Pancreas (tissue), 10 donors: ENCODE measurements at places on chromosomes 1 and 21. TPM values are rescaled to one million over a fixed set of nuclear protein-coding genes. Genes with fewer than 3 reads are reported as not detected.
A peak's percentile ranks its signal among the peaks of the same experiment; 100 is the strongest.

DNA sequence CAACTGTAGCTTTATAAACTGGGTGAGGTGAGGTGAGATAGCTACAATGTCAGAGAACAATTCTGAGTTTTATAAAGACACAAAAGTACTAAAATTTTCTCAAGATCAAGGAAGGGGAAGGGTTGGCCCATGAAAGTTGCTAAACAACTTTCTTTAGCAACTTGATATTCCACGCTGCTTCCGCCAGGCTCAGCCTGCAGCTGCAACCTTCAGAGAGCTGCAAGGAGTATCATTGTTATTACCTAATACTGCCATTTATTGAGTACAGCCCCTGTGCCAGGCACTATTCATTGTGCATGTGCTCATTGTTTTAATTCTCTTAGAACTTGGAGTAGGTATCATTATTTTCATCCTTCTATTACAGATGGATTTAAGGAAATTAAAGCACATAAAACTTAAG is 34.1 kb upstream of the SUCO start:
- H3K4me1 ChIP-seq: peaks cover 8% of the 10 kb centered on the region
- no peak overlapping the region for H3K4me3 ChIP-seq
- no peak overlapping the region for H3K27ac ChIP-seq
- no peak for DNase-seq
- H3K27me3 ChIP-seq: no peaks in the 10 kb centered on the region

DNA sequence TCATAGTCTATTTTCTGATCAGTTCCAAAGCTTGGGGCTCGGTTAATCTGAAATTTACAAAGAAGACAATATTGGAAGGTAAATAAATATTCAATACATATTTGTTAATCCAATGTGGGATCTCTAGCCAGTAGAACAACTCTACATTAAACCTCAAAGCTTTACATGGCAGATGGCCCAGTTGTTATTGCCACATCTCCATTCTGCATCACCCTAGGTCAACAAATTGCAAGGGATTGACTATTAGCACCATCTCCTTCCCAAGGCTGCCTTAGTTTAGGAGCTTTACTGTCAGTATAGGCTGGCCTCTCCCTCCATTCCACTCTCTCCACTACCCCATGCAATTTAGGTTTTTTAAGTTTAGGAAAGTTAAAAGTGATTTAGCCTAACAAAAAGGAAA is 69.7 kb downstream of the TTLL7 start:
- H3K4me1 ChIP-seq: peaks cover 14% of the 10 kb centered on the region
- H3K27me3 ChIP-seq: no peaks in the 10 kb centered on the region
- no peak overlapping the region for H3K4me3 ChIP-seq

DNA sequence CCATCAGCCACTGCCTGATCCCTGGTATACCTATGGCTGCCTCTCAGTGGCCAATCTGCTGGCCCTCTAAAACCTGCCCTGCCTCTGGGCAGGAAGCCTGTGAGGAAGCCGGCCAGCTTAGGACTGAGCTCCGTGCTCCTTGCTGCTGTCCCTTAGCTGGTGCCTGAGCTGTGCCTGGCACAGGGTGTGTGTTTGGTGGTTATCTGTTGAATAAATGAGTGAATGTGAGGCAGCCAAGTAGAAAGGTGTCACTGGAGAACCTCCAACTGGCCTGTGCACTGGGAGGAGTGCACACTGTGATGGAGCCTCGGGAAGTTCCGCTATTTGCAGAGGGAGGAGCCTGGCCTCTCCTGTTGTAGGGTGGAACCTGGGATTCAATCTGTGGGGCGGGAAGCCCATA is 63.4 kb upstream of the STUM start:
- no peaks in the 10 kb centered on the region for H3K4me1 ChIP-seq
- H3K27ac ChIP-seq: no peak overlapping the region
- no peaks in the 10 kb centered on the region for H3K27me3 ChIP-seq
- H3K36me3 ChIP-seq: no peaks in the 10 kb centered on the region
- DNase-seq: no peak

DNA sequence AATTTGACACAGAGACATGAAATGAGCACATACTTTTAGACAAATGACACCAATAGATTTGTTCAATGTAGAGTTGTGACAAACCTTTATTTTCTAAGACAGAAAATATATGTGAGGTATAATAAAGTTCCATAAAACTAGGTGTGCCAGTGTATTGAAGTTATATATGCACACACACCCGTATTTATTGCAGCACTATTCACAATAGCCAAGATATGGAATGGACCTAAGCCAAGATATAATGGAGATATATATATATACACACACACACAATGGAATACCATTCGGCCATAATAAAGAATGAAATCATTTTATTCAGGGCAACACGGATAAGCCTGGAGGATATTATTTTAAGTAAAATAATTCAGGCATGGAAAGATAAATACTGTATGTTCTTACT is 1013.5 kb downstream of the KCNT2 start:
- H3K27me3 ChIP-seq: no peaks in the 10 kb centered on the region
- no peak overlapping the region for H3K27ac ChIP-seq
- no peaks in the 10 kb centered on the region for H3K36me3 ChIP-seq
- H3K4me1 ChIP-seq: no peaks in the 10 kb centered on the region

- H3K4me3 ChIP-seq: no peak overlapping the region
- H3K27ac ChIP-seq: no peak overlapping the region
- DNase-seq: no peak
- peaks cover 4% of the 10 kb centered on the region for H3K36me3 ChIP-seq
Measured at GRCh38 chr21:41803316-41803715, 36.5 kb upstream of the RIPK4 start.

DNA sequence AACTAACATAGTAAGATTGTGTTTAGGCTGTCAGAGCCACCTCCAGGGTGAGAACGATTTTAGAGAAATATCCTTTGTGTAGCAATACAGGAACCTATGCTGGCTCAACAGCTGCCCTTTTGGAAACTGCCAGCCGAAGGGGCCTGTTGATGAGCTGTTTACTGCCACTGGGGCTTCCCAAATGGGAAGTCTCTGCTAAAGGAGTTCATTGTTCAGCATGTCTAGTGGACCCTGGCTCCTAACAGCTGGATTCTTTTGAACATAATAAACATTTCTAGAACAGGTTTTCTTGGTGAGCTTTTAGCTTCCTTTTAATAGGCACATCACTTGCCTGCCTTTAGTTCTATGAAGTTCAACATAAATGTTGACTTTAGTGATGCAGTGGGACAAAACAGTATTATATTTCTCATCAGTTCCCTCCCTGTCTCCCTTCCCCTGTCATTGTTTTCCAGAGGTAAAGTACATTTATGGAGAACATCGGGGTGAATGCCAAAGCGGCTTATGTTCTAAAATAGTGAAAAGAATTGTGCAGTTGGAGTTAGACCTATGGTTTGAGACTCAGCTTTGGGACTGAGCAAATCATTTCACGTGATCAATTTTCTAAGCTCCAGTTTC is 57.4 kb downstream of the UCK2 start:
- peak overlapping the region; percentile 35 for H3K27ac ChIP-seq
- H3K4me1 ChIP-seq: peaks cover 47% of the 10 kb centered on the region
- no peaks in the 10 kb centered on the region for H3K27me3 ChIP-seq

DNA sequence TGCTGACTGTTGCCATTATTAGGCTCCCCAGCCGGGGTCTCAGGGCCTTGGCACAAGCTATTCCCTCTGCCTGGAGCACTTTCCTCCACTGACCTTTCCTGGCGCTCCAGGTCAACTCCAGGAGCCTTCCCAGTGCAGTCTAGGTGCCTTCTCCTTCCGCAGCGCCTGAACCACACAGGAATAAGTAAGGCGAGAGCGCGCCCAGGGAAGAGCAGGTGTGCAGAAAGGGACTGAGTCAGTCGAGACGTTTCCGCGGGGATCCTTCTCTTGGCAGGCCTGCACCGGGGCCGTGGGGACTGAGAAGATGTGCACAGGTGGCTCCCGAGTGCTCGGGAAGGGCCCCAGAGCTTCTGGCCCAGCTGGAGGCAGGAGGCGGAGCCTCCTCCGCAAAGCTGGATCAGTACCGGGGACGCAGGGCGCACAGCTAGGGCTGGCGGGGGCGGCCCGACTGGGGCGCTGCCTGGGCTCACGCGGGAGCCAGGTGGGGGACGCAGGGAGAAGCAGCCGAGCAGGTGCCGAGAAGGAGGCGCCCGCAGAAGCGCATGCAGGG is 765 bp upstream of the BMP8A start:
- no peaks in the 10 kb centered on the region for H3K27me3 ChIP-seq
- H3K4me3 ChIP-seq: peak overlapping the region; percentile 61
- peak; percentile 66 for DNase-seq
- H3K36me3 ChIP-seq: no peaks in the 10 kb centered on the region

DNA sequence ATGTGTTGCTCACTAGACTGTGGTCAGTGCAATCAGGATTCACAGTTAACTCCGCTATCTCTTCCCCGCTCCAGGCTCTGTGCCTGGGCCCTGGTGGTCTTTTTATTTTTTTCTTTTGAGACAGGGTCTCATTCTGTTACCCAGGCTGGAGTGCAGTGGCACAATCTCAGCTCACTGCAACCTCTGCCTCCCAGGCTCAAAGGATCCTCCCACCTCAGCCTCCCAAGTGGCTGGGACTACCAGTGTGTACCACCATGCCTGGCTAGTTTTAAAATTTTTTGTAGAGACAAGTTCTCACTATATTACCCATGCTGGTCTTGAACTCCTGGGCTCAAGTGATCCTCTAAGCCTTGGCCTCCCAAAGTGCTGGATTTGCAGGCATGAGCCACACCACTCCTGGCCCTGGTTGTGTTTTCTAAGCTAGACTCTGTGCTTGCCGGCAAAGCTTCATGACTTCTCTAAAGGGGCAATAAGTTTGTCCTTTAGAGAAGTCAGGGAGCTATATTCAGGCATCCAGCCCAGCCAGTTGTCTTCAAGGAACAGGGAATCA is 1.4 kb downstream of the RCSD1 start:
- H3K4me3 ChIP-seq: no peak overlapping the region
- no peaks in the 10 kb centered on the region for H3K4me1 ChIP-seq
- no peak for DNase-seq
- no peak overlapping the region for H3K27ac ChIP-seq
- H3K27me3 ChIP-seq: no peaks in the 10 kb centered on the region
- no peaks in the 10 kb centered on the region for H3K36me3 ChIP-seq

DNA sequence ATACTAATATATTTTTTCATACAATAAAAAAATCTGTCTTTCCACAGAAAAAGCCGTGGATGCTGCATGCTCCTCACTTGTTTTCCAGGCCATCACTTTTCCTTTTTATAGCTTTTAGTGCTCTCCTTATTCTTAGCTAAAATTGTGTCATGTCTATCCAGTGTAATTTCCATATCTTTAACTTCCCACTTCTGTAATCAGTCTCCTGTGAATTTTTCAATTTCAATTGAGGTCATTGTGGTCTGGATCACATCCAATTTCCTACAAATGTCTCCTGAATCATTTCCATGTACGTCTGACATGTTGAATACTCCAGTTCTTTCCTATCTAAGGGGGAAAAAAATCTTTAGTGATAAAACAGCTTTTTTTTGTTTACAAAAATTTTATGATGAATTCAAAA is 838.2 kb upstream of the B3GALT2 start:
- H3K4me3 ChIP-seq: no peak overlapping the region
- no peaks in the 10 kb centered on the region for H3K4me1 ChIP-seq
- no peak for DNase-seq
- H3K27me3 ChIP-seq: no peaks in the 10 kb centered on the region

DNA sequence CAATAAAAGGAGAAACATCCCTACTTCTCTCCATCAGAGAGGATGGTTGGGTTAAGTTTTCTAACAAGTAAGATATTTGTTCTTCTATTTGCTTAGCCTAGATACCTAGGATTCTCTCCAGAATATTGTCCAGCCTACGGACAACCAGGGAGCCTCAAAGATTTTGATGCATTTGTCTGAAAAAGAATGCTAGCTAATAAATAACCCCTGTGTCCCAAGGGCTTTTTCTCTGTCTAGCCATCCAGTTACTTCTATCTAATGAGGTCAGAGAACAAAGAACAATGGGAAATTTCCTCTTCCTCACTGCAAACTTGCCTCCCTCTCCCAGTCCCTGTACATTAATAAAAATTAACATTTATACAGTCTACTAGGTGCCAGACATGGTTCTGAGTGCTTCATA is 810 bp downstream of the RGS5 start:
- no peaks in the 10 kb centered on the region for H3K27me3 ChIP-seq
- no peaks in the 10 kb centered on the region for H3K36me3 ChIP-seq
- H3K4me3 ChIP-seq: no peak overlapping the region
- no peak for DNase-seq
- H3K27ac ChIP-seq: no peak overlapping the region

GRCh38 chr1:88141499-88142074 is 542.5 kb upstream of the PKN2 start:
- no peaks in the 10 kb centered on the region for H3K4me1 ChIP-seq
- no peaks in the 10 kb centered on the region for H3K27me3 ChIP-seq
- H3K27ac ChIP-seq: no peak overlapping the region
- H3K36me3 ChIP-seq: no peaks in the 10 kb centered on the region
- no peak for DNase-seq

DNA sequence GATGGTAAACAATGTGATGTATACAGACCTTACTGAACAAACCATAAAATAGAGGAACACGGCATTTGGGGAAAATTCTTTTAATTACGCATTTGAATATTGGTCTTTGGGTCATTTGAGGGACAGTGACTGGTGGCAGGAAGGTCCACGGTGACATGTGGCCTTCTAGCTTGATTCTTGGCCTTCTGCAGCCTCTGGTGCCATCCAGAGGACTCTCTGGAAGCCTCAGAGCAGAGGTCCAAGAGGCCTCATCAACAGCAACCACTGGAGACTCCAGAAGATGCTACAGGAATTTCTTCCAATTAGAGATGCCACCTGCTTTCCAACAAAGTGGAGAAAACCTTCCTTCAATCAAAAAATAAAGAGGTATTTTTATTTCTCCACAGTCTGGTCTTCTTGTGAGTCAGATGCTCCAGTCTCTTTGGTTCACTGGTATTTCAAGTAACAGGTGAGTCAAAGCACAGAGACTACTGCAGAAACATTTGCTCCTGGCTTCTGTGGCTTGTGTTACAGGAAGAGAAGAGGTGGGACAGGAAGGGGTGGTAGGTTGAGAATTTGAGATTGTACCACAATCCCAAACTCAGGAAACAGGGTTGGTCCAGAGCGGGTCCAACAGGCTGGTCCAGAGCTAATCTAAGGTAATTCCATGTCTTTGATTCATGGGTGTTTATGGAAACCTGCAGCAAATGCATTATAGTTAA is 2.7 kb upstream of the F5 start:
- no peak for DNase-seq
- no peaks in the 10 kb centered on the region for H3K4me1 ChIP-seq
- H3K27me3 ChIP-seq: peaks cover 4% of the 10 kb centered on the region
- no peak overlapping the region for H3K27ac ChIP-seq
- H3K4me3 ChIP-seq: no peak overlapping the region
- no peaks in the 10 kb centered on the region for H3K36me3 ChIP-seq

The DYRK3 gene
- 7.0 TPM for total RNA-seq

The SDC3 gene
- 13.7 TPM for total RNA-seq

The C1orf105 gene
- total RNA-seq: not detected

The ZNF644 gene
- total RNA-seq: 33.6 TPM
